ENCODE measurements at places on chromosomes 5 and 9. TPM values are rescaled to one million over a fixed set of nuclear protein-coding genes. Genes with fewer than 3 reads are reported as not detected.

SARDH gene
- total RNA-seq = 0.07 TPM

ARL14EPL gene
- 0.11 TPM for total RNA-seq

PCDHA7 gene
- 0.12 TPM for total RNA-seq

PKN3 gene
- total RNA-seq = 16.8 TPM

TMED7 gene
- total RNA-seq = 49.2 TPM

DNAH5 gene
- total RNA-seq = 1.9 TPM

MELK gene
- total RNA-seq = 68.7 TPM

Measured in A549 treated with AZD2906 at 1 μM for 4 hours (cell line).